ENCODE measurements at places on chromosomes 13 and 19.

DNA sequence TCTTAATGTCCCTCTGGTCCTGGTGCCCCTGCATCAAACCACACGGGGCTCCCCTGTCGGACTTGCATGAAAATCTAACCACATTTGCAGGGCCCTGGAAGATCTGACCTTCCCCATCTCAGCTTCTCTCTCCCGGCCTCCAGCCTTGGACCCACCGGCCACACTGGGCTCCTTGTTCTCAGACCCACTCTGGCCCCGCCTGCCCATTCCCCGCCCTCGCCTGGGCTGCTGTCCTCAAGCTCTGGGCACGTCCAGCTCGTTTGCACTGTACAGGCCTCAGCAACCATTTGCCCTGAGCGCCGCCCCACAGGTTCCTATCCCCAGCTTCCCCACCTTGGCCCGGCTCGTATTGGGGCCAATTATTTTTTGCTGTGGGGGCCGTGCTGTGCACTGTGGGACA lies 10.5 kb downstream of the MYO9B start:
- no peak for DNase-seq

DNA sequence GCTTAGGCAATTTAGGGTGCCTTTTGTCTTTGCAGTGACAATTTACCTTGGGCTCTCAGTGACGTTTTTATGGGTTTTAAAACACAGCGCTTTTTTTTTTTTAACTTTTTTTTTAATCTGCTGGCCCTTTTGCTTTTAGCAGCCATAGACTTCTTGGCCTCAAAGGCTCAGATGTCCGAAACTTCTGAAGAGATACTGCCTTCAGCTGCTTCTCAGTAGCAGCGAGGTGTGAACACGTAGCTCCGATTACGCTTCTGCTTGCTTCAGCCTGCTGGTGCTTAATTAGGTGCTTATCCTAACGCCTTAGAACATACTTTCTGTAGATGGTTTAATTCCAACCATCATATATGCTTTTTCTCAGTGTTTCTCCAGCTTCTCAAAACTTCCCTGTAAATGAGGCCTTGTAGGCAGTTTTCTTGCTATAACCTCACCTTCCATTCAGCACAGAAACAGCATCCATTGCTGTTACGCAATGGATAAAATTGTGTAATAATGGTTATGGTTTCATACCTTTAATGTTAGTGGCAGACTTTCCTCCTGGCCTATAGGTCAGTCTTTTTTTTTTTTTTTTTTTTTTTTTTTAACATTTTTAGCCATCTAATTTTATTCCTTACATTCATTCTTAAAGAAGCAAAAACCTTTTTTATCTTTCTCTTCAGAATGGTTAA lies 723.9 kb downstream of the GPC5 start:
- DNase-seq, result peak; percentile 9

- DNase-seq, result no peak
These were observed 5.1 kb downstream of the RAP2A start for GRCh38 chr13:97438856-97439595.

DNA sequence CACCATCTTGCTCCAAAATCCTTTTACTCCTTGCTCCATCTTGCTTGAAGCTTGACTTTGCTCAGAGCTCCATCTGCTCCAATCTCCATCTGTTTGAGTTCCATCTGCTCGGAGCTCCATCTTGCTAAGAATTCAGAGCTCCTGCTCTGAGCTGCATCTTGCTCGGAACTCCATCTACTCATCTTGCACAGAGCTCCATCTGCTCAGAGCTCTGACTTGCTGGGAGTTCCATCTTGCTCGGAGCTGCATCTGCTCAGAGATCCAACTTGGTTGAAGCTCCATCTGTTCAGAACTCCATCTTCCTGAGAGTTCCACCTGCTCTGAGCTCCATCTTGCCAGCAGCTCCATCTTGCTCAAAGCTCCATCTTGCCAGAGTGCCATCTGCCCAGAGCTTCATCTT lies 80.6 kb upstream of the ZNF98 start:
- DNase-seq, result no peak

DNA sequence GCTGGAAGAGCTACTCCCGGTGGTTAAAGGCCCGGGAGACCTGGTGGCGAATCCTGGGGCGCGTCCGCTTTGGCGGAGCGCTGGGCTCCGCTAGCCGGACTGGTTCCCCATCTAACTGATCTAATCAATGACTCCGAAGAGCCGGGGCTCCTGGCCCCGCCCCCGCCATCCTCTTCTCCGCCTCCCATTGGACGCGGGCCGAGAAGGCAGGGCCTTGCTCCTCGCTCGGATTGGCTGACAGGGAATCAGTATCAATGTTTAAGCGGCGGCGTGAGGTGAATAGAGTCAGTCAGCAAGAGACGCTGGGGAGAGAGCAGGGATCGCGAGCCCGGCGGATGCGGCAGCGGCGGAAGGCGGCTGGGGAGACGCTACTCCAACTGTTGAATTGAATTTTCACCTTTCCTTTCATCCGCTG lies 1.7 kb upstream of the PCDH17 start:
- peak; percentile 93 for DNase-seq
